ENCODE measurements at places on chromosomes 7 and 10.

GRCh38 chr7:81173766-81174281 lies 255.0 kb upstream of the SEMA3C start:
- DNase-seq, result no peak

DNA sequence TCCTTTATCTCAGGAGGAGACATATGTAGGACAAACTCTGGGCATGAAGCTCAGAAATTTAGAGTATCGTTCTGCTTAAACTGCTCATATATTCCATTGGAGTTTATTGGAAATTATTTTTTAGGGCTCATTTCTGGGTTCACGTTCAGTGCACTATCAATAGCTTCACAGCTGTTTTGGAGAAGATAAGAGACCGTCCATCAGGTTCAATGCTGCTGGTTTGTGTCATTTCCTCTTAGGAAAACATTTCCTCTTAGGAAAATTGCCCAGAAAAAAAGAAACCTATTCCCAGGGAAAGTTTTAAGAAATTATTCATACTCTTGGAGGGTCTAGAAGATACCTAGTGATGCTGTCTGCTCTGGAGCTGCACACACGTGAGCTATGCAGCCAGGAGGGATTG lies 691.7 kb downstream of the GRID1 start:
- DNase-seq, result no peak

DNA sequence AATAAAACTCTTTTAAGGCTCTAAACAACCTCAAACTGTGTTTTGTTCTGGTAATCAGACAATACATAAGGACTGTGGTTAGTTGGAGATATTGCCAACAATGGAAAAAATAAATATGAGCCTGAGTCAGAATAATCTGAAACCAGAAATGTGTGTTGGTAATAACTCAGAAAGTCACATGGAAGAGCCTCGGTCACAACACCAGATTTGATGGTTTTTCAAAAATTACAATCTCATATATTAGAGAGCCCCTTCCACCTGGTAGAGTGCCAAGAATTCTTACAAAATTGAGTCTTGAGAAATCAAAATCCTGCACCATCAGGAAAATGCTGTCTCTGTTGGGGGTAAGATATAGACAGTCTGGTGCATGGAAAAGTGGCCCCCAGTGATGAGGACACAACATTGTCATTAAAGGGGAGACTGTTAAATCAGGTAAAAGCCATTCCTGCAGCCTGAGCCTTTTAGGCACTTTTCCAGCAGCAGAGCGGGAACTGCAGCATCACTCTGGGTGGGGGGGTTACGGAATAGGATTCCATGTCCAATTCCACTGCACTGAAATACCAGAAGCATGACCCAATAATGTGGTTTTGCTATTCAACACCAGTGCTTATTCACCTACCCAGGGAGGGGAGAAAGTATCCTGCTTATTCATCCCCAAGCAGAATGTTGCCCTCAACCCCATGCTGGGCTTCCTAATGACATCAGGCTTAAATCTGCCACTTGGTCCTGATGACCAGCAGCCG lies 9.5 kb upstream of the ADAM12 start:
- no peak for DNase-seq

DNA sequence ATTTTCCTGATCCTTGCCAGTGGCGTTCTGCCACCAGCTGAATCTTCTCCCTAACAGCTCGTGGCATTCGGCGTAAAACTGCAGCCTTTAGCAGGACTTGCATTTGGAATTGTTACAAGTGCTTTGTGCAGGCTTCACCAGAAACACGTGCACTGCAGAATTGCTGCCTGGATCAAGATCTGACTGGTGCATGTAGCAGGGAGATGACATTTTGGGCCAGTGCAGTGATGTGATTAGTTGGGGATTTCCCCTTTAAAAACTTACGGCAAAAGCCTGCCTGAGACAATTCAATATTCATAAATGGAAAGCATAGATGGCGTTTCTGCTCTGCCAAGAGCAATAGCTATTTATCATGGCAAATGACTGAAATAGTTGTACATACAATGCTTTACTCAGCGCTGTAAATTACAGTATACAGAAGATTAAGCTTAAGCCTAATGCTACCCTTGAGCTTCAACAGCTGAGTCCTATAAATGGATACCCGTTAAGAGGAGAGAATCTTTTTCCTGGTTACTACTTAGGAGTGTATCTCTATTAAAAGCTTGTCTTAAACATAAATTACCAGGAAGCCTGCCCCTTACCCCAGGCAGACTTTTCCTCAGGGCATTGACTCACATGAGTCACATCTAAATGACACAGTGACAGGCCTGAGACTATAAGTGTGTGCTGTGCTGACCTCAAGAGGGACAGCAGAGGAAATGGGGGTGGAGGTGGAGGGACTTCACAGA lies 106.3 kb downstream of the ATXN7L1 start:
- DNase-seq, result no peak

- no peak for DNase-seq
These were observed 44.5 kb upstream of the ACBD5 start for GRCh38 chr10:27285093-27285492.

DNA sequence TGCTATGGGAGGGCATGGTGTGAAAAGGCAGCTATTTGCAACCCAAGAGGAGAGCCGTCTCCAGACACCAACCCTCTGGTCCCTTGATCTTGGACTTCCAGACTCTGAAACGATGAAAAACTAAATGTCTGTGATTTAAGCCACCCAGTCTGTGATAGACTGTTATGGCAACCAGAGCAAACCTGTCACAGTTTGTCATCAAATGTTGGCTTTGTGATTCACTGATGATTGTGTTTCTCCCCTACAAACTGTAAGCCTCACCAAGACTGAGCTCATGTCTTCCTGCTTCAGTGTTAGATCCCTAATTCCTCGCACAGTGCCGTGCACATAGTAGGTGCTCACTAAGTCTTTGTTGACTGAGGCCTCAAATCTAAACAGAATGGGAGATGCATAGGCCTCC lies 224.6 kb upstream of the PITRM1 start:
- no peak for DNase-seq

GRCh38 chr7:137920637-137921399 lies 74.0 kb upstream of the DGKI start:
- DNase-seq, result no peak

- no peak for DNase-seq
These were observed 5.5 kb downstream of the ACTA2 start for GRCh38 chr10:88946965-88947590.

DNA sequence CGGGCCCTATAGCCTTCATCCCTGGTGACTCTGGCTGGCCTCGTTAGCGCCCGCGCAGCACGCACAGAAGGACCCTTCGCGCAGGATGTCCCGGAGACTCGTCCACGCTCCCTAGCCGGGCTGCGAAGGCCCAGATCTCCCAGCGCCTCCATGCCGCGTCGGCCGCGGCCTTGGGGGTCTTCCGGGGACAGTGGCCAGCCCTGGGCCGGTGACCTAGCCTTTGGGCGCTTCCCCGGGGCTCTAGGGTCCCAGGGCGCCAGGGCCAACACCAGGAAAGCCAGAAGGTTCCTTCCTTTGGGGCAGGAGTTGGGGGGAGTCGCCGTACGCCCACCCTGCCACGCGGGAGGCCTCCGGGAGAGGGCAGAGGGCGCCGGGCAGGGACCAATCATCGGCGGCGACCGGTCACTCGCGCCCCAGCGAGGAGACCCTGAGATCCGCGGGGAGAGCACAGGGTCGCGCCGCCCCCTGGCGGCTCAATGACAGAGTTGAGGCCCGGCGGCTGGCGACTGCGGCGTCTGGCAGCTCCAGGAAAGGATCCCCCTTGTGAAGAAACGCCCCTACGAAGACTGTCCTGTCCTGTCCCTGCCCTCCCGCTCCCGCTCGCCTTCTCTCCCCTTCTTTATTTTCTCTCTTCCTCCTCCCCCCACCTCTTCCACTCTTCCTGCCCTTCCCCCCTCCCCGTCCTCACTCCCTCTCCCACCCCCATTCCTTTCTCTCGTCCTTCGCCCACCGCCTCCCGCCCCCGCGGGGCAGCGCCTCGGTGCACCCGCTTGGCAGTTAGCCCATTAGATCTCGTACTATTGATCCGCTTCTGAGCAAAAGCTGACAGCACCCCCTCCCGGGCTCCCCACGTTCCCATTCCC lies 62.3 kb upstream of the LBX1 start:
- DNase-seq, result no peak

GRCh38 chr10:92218569-92218968 lies 72.3 kb downstream of the CPEB3 start:
- DNase-seq, result no peak

- no peak for DNase-seq
These were observed 120.1 kb downstream of the DYNC2I1 start for GRCh38 chr7:158976468-158976848.

- DNase-seq, result no peak
These were observed 1.8 kb upstream of the DDX50 start for GRCh38 chr10:68899186-68899745.

DNA sequence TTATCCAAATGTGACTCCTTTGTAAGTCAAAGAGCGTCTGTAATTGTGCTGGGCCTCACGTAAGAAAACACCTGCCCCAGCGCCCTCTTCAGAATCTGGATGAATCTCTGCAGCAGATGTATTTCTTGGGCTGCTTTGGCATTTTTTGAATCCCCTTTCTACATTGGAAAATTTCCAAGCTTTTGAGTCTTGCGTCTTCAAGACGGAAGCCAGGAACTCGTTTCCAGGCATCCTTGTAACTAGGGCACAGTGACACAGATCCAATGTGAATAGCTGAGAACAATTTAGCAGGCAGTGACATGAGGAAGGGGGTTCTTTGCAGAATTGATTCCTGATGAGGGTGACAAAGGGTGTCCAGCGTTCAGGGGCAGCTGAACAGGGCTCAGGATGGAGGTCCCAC lies 862.3 kb downstream of the TYW1 start:
- DNase-seq, result no peak

- DNase-seq, result no peak
These were observed 158.0 kb upstream of the MGMT start for GRCh38 chr10:129308953-129309564.

DNA sequence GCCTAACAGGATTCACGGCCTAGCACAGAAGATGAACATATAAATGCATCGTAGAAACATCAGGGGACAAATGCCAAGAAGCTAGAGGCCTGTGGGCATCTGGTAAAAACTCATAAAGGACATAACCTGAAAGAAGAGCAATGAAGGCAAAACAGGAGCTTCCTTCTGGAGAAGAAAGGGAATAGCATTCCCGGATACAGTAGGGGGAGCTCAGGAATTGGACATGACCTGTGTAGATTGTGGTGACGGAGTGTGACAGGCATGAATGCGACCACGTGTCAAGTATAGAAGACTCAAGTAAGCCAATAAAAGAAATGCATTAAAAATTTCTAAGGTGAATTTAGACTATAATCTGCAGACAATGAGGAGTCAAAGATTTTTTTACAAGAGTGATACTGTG lies 270.1 kb downstream of the AGMO start:
- DNase-seq, result no peak

- no peak for DNase-seq
These were observed 47.1 kb upstream of the UCN3 start for GRCh38 chr10:5317547-5318107.

DNA sequence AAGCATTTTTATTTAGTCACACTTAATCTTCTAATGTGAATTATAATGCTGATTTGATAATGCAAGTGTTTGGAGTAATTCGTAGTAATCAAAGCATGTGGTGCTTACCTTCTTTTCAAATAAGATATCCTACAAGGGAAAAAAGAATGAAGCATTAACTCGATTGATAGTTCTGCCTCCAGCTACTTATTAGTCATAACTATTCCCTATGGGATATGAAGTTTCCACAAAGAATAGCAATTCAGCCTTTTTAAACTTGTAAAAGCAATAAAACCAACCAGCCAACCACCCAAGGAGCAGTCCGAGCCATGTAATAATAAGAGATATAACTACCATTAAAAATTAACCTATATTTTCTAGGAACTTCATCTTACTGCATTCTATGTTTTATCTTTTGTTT lies 11.6 kb downstream of the COL28A1 start:
- no peak for DNase-seq

GRCh38 chr7:157003445-157003755 lies 7.1 kb downstream of the MNX1 start:
- DNase-seq, result no peak

DNA sequence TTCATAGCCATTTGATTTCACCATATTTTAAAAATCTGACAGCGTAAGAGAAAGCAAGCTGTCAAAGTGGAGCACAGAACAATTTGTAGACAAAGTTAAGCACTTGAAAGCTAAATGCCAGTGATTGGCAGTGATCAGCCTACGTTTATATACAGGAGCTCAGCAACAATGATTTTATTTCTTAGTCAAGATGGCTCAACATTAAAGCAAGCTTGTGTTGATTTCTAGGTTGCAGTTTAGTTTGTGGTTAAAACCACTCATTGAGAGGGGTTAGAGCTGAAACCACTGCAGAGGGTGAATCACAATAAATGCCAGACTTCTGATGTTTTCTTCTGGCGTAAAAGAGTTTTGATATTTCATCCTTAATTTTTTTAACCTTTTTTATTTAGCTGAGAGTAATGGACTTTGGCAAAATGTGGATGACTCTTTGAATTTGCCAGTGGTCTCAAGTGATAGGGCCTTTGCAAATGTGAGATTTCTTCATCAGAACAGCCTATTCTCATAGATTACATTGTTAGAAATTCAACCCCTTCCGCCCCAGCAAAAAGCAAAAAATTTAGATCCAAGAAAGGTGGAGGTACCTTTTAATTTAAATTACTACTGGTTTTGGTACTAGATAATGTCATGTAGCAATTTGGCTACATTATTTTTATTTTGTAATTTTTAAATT lies 73.8 kb downstream of the SHOC2 start:
- no peak for DNase-seq

DNA sequence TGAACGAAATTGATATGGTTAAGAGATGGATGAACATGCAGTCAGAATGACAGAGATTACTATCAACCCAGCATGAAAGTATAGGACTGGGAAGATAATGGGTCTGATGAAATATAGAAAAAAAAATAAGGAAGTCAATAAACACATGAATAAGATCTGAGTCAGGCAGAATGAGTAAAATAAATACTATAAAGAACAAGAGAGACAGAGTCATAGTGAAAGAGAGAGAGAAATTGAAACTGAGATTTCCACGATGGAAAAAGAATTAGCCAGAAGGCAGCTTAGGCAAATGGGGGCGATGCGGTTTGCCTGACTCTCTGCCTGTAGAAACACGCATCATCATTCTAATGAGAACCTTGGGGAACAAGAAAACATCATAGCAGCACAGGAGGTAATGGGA lies 26.6 kb downstream of the SEMA3D start:
- no peak for DNase-seq

GRCh38 chr7:120370954-120371353 lies 98.0 kb downstream of the KCND2 start:
- DNase-seq, result no peak

- no peak for DNase-seq
These were observed 130.9 kb upstream of the MKLN1 start for GRCh38 chr7:131196803-131197202.

DNA sequence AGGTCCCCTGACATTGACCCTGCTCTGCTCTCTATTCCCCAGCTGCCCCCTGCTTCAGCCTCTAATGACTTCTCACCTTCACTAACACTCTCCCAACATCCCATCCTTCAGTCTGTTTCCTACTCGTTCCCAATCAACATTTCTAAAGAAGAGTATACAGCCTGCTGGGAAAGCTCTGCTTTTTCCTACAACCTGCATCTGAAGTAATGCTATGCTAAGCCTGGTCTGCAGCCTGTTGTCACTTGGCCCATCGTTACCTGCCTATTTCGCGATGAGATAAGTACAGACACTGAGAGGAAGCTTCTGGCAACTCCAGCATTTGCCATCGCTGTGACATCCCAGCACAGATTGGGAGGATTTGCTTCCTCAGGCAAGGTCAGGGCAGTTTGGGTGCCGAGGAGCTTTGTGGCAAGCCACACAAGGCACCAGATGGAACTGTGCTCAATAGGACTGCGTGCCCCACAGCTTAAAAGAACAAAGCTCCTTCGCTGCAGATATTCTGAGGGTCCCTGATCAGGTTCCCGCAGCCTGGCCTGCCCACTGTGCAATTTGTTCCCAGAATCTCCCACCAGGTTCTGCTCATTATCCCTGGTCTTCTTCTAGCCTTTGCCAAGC lies 51.4 kb downstream of the PKD1L1 start:
- no peak for DNase-seq

- DNase-seq, result no peak
These were observed 25.4 kb upstream of the ELN start for GRCh38 chr7:74002474-74003017.
